Activated T-helper 17 cell treated with anti-CD3 and anti-CD28 coated beads, Interleukin-2, amount 50 U/mL, for 72 hours (primary cell): ENCODE measurements at places on chromosomes 3 and 15.
A peak's percentile ranks its signal among the peaks of the same experiment; 100 is the strongest.

- no peak for ATAC-seq
These were observed 1.3 kb downstream of the LRRC15 start for GRCh38 chr3:194367992-194368841.

DNA sequence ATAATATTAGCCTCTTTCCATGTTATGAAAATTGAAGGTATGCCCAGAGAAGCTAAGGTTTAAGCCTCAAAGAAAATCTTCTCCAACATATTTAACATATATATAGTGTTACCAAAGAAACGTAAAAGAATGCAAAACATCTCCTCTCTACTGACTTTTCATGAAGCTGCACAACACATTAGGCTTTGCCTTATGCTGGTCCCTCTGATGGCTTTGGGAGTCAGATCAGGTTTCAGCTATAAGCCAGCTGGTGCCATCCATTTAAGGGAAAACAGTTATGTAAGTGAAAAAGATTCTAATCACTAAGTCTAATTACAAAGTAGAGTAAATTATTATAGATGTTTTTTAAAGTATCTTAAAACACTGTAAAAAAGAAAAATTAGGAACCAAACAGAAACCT, 410.5 kb downstream of the LSAMP start:
- no peak for ATAC-seq

- no peak for ATAC-seq
These were observed 136.2 kb upstream of the PFN2 start for GRCh38 chr3:150106740-150107428.

- no peak for ATAC-seq
These were observed 186.6 kb upstream of the ROPN1 start for GRCh38 chr3:124178531-124178930.

DNA sequence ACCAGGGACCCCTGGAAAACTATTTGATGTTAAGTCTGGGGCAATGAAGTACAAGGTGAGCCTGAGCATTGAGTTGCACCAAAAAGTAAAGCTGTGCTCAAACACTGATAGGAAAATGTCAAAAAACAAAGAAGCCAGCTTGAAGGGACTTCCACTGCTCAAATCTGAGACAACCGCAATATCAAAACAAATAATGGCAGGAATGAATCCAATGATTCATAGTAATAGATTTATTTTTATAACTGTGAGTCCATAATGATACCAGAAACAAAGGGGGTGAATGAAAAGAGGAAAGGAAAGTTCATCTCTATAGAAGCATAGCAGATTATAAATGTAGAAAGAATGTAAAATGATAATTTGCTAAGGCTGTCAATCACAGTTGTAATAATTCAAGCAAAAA, 237.3 kb upstream of the ZBTB20 start:
- no peak for ATAC-seq

DNA sequence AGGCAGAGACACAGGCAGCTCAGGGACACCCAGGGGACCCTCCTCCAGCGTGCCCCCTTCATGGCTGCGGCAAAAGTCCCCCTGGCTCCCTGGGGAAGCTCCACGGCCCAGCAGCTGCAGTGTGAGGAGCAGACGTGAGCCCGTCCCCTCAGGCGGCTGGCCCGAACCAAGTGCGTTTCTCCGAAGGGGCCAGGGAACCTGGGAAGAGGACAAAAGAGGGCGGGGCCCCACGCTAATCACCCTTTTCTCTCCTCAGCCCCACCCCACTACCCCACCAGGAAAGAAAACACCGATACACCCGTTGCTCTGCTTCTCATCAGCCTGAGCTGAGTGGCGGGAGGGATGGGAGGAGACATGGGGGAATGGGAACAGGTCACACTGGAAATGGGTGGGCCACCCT, at the start of gene MUC4:
TSS of gene MUC4 (minus strand) at position 174 of the 400 bp plus-strand sequence. CDS start at position 62, 112 bp downstream.
- no peak for ATAC-seq

DNA sequence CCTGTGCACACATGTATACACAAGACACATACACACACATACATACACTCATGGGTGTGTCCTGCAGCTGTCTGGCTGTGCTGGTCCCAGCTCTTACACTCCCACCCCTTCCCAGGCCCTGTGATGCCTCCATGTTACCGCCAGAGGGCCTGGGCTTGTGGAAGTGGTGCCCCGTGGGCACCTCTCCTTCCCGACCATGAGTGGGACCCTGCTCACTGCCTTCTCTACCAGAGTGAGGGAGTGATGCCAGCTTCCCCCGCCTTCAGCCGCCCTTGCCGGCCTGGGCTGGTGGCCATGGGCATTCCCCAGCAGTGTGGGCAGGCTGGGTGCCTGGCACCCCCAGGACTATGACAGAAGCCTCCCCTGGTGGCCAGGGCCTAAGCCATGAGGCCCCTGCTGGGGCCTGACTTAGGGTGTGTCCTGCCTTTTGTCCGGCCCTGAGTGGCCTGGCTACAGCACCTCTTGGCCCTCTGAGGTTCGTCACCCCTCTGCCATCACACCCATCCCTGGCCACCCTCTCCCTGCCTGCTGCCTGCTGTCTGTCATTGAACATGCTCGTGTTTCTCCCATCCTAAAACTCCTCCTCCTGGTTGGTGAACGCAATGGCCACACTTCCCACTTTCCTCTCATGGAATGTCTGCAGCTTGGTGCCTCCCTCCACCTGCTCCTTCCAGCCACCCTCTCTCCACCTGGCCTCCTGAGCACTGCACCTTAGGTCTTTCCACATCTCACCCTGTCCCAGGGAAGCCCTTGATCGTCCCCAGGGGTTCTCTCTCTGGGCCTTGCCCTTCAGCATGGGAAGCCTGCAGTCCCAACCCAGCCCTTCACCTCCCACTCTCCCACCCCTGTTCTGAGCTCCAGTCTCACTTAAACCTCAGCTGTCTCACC, 14.6 kb downstream of the HDAC11 start:
- no peak for ATAC-seq

DNA sequence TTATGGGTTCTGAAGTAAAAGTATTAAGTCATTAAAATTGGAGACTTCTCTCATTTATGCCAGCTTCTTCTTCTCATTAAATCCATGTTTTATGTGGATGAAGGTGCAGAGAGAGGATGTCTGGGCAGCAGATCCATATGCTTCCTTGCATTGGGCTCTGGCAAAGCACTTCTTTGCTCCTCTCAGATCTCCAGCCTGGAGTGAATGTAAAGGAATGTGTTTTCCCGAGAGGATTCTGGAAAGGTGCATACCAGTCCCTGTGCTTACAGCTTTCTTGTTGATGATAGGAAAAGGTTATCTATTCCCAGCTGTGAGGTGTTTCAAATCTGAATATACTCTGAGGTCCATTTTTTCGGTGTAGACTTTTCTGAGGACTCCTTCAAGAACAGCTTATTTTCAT, 79.9 kb upstream of the PEX5L start:
- ATAC-seq: no peak

DNA sequence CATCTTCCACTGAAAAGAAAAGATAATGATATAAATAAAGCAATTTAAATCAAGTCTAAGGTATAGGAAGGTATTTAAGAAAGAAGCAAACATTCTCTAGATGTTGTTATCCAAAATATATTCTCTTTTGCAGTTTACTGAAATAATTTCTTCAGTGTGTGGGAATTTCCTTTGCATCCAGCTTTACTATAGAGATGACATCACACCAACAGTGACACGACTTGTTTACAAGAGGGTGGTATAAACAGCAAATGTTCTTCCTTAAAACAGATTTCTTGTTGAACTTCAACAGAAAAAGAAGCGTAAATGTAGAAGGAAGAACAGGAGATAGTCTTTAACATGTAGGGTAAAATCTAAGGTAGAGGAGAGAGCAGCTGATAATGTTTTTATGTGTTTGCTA, 202.5 kb downstream of the ROBO2 start:
- no peak for ATAC-seq

DNA sequence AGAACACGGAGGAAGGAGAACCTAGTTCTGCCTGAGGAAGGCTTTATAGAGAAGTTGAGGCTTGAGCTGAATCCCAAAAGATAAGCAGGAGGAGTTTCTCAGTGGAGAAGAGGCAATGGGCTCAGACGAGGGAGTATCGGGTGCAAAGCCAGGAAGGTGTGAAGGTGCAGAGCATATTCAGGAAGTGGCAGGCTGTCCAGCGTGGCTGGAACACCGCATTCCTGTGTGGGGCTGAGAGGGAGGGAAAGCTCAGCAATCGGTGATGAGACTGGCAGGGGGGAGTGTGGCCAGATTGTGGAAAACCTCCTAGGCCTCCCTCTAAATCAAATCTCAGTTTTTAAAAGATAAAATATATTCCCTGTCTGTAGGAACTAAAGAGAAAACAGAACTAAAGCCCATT, 63.0 kb downstream of the ARHGAP31 start:
- no peak for ATAC-seq

DNA sequence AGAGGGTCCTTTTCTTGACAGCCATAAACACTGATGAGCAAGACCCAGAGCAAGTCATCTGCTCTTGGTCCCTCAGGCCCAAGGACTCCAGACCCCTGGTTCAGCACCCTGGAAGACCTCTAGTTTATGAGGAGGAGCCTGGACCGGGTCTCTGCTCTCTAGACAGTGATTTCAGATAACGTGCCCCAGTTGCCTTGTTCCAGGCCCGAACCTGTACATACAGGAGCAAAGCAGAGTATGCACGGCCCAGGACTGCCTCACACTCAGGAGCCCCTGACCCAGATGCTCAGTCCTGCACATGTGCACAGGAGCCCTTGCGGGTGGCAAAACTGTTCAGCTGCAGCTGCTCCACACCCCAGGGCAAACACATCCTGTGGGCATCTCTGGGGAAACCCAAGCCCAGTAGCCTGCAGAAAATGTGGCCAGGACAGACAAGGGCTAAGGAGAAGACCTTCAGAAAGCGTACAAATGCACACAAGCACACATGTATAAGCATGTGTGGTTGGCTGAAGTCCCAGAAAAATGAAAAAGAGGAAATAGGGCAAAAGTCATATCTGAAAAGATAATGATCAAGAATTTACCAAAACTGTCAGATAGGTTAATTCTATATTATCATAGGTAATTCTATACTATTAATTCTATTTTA, 59.9 kb upstream of the CORO2B start:
- no peak for ATAC-seq

DNA sequence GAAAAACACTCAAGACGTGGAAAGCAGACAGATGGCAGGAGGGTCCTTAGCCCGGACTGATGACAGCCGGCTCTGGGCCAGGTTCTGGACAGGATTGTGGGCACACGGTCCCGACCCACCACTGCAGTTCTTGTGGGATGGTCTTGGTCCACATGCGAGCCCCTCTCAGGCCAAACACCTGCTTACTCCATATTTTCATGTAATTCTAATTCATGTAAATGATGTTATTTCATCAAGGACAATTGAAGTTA, 32.6 kb downstream of the TM2D3 start:
- ATAC-seq: no peak

DNA sequence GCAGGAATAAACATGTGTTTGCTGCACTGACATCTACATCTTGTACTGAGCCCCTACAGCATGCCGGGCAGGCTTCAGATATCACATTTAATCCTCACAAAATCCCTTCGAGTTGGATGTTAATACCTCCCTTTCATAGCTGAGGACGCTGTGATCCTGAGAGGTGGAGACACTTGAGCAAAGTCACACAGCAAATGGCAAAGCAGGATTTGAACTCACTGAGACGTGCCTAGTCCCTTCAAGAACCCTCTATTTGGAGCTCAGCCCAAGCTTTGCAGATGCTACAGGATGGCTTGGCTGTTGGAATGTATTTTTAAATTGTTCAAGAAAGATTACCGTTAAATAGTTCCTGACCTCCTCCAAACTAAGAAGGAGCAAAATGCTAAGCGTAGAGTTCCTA, 64.6 kb upstream of the SLC6A6 start:
- ATAC-seq: no peak

DNA sequence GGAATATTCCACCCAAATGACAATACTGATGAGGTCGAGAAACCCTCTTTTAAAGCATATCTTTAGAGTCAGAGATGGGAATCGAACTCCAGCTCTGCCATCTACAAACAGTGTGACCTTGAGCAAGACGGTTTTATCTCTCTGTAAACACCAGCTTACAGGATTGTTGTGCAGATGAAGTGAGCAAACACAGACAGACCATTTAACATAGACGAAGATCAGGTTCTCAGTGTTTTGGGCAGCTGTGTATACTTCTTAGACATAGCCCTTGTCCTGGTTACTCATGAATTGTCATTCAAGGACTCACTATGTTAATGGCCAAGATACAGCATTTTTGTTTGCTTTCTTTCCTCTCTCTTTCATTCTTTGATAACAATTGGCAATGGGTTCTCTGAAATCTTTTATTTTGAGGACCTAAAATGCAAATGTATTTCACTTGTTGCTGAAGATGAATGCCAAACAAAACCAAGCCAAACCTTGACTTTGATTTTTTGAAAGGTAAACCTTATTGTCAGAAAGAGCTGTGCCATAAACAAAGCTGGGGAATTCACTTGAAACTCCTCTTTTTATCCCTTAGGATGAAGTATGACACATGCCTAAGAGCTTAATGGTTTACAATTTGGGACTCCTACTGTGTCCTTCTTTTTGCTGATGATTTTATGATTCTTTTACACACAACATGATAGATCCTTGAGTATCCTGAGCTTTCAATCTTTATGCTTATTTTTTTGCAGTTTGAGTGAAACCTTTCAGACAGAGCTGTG, 250.0 kb upstream of the PDZRN3 start:
- no peak for ATAC-seq

DNA sequence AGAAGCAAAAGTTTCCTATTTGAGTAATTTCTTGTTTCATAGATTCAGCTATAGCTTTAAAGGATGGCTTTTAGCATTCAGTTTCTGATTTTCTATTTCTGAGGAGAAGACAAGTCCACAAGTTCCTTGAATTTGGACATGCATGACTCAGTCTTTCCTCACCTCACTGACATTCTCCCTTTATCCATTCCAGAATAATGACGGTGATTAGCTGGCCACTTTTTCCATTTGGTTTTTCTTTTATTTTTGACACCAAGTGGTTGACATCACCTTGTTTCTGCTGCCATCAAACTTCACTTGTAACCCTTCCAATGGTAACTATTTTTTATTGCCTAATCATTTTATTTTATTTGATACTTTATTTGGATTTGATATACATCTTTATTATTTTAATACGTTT, 404.4 kb upstream of the KCNMB2 start:
- ATAC-seq: no peak

DNA sequence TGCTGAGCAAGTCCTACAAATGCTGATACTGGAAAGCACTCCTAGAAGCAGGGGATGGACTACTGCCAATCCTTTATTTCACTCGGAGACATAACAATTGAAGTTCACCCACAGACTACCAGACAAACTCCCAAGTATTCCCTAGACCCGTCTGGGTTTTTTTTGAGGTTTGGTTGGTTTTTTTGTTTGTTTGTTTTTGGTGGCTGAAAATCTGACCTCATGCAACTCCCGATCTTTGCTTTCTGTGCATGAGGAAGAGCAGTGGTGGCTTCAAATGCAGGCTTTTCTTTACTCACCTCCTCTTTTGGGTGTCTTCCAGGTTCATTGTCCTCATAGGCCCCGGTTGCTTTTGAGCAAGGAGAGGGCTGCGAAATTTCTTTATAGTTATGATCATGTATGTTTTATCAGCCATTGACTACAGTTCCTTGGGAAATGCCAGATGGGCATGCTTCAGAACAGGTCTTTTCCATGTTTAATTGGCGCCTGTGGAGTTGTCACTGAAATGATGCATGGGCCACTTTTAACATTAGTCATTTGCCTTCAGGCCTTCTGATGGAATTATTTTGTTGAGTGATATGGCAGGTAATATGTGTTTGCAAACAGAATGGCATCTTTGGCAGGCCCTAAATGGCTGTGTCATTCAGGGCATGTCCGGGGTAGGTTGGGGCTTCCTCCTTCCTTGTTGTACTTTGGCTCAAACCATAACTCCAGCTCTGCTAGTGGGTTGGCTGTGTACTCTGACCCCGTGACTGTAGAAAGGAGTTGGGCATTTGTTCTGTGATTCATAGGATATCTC, 81.3 kb upstream of the ZBED2 start:
- ATAC-seq: peak; percentile 29

- no peak for ATAC-seq
These were observed 193.1 kb downstream of the MEIS2 start for GRCh38 chr15:36907295-36907694.
